Stimulated activated CD8-positive, alpha-beta memory T cell treated with anti-CD3 and anti-CD28 coated beads, Interleukin-4, amount 100 ng/mL, for 1 hour (primary cell): ENCODE measurements at places on chromosomes 6 and 20.

DNA sequence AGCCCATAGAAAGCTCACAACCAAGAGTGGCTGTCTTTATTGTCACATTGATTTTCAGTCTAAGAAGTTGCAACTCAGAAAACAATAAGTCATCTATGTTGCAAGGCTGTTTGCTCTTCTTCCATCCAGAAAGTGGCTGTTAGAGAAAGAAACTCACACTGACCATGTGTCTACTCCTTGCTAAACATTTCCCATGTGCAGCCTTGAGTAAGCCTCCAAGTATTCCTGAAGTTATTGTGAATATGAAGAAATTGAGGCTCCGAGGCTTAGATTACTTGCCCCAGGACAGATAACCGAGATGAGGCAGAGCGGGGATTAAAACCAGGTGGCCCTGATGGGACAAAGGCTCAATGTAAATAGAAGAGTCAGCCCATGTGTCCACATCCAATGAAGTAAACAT lies 105.0 kb downstream of the SPTLC3 start:
- no peak for DNase-seq

DNA sequence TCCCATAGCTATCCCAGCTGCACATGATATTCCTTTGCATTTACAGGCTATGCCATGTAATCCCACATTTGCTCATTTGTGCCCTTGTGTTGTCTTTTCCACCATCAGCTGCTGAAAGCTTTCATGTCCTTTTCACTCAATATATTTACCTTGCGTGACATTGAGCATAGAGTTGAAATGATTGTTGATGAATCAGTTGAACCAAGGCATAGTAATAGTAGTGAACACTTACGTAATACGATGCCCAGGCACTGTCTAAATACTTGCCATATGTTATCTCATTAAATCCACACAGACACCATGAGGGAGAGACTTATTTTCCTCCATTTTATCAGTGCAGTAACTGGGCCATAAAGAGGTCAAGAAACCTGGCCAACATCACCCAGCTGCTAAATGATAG lies 13.1 kb downstream of the RNF8 start:
- no peak for DNase-seq

GRCh38 chr6:148608199-148608951 lies 138.5 kb upstream of the UST start:
- no peak for DNase-seq

DNA sequence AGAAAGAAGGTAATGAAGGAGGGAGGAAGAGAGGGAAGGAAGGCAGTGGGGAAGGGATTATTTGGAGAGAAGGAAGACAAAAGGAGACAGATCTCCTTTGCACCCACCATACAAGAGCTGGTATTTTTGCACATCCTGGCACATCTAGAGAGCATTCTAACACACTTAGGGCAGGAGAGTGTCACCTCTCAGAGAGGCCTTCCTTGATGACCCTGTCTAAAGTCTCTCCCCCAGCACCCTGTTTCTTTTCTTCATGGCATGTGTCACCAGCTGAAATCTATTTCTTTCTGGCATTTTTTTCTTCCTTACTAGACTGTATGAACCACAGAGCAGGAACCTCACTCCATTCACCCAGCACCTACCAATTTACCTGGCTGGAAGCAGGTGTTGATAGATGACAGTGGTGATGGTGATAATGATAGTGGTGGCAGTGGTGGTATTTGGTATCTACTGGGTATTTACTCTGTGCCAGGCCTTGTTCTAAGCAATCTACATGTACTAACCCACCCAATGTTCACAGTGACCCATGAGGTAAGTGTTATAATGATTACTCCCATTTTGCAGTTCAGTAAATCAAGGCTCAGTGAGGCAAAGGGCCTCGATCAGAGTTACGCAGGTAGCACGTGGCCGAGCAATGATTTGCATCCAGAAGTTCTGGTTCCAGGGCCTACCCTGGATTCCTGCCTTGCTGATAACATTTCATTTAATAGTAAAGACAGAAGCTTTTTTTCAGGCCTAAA lies 131.8 kb downstream of the NFATC2 start:
- DNase-seq: no peak

GRCh38 chr20:36585410-36586125 lies 12.2 kb downstream of the TGIF2 start:
- no peak for DNase-seq

GRCh38 chr20:34983089-34983820 lies 27.6 kb downstream of the MYH7B start:
- no peak for DNase-seq

- no peak for DNase-seq
Measured at GRCh38 chr6:156617376-156617775, 159.8 kb upstream of the ARID1B start.

DNA sequence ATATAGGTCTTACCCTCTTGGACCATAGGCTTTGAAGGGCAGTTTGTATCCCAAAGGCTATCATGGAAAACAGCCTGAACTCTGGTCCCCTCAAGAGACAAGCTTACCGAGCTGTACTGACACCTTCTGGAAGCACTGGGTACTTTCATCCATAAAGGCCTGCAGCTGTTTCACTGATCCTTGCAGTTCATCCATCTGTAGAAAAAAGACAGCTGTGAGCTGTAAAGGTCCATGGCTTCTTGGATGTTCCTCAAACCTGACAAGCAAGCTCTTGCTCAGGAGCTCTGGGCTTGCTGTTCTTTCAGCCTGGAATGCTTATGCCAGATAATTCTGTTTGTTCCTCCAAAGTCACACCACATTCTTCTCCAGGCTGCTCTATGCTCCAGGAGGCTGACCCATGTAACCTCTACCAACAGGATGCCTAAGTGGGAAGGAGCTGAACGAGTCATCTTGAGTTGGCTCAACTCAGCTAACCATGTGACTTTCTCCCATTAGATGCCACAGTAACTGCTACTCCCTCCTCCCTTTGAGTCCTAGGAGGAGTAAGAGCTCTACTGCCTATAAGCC lies 8.8 kb upstream of the NDRG3 start:
- DNase-seq: no peak

DNA sequence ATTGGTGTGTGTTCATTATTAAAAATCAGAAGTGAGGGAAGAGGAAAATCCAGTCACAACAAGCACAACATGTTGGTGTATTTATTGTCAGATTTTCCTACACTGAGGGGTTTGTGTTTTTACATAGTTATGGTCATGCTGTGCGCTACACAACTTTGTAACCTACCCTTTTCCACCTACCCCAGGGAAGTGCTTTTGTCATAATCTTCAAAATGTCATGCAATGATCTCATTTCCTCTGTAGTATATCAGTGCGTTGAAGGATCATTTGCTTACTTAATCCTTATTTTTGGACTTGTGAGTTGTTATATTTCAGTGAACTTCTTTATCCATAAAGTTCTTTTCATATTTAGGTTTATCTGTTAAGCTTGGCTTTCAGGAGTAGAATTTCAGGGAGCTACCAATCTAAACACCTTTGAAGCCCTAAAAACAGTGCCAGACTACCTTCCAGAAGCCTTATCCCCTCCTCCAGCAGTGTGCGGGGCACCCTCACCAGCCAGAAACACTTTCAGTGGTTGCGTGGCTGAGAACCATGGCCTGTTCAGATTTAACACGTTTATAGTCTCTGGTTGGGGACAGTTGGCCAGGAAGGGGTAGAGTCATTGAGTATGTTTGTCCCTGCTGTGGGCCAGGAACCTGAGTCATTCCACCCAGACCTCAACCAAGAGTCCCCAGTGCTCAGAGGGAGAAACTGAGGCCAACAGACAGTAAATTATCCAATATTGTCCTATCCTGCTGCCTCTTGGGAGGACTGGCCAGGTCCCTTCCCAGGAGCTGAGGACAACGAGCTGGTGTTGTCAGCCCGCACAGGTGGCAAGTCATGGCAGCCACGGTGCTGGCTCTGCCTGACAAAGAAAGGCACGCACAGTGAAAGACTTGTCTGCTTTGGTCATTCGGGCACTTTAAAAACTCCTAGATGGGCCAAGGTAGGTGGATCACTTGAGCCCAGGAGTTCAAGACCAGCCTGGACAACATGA lies 40.3 kb downstream of the STK35 start:
- DNase-seq: no peak

GRCh38 chr6:138403324-138403800 lies 661 bp upstream of the HEBP2 start:
- DNase-seq: no peak

DNA sequence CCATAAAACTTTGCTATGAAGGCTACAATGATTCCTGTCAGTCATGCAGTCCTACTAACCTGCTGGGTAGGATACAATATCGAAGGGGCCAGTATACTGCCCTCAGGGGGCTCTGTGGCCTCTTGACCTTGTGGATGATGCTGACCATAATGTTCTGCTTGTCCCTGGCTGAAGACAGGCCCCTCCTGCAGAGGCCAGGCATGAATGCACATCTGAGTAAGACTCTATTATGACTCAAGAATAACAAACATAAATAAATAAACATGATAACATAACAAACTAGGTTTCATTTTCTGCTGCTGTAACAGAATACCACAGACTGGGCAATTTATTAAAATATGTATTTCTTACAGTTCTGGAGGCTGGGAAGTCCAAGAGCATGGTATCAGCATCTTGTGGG lies 44.0 kb upstream of the POU5F1 start:
- DNase-seq: no peak

GRCh38 chr6:129575378-129576118 lies 134.4 kb downstream of the ARHGAP18 start:
- no peak for DNase-seq

GRCh38 chr20:37369846-37370245 lies 23.9 kb downstream of the SRC start:
- no peak for DNase-seq

DNA sequence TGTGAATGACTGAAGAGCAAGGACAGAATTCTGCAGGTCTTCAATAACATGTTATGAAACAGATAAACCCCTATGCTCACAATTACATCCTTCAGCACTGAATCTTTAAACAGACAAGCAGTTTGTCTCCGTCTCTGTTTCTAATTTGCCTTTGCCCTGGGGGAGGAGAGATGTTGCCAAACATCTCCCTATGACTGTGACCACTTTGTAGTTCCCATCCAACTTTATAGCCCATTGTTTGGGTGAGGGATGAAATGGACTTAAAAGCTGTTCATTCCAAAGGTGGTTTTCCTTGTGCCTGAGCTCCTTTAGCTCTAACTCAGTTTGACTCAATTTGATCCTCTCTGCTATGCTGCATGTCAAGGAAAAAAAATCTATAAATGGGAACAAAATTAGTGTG lies 19.5 kb upstream of the ADTRP start:
- no peak for DNase-seq

- DNase-seq: no peak
Measured at GRCh38 chr6:1916334-1917070, 306.8 kb downstream of the FOXC1 start.

GRCh38 chr6:75204217-75204958 lies 1.5 kb downstream of the COL12A1 start:
- DNase-seq: no peak

DNA sequence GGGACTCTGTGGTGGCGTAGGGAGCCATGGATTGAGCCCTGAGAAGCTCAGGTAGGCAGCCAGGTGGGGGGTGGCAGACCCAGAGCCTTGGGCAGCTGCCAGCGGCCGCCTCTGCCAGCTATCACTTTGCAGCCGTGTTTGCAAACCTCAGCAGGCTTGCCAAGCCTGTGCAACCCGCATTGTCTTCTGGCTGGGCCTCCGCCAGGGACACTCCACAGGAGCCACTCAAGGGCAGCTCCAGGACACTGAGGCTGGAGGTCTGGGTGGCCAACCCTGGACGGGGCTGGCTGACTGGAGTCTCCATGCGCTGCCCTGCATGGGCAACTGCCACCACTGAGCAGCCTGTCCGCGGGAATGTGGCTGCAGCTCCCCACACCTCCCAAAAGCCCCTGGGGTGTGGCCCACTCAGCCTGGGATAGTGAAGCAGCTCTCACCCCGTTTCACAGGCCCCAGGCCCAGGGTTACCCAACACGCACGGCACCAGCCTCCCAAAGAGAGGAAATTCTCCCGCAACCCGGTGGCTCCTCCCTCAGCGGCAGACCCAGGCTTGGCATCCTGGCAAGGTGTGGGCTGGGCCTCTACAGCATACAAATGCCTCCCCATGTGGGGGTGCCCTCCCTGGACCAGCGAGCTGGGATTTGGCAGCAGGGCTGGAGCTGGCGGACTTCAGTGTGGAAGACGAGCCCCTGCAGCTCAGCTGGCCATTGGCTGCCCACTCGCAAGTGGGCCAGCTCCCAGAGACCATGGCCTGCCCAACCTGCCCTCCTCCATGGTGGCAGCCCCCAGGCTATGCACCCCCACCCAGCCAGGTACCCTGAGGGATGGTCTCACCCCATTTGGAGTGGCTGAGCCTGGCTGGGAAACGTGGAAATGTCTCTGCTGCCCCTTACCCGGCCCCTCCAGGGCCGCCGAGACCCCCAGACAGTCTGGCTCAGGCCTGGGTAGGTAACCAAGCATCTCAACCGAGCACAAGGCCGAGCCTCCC lies 2.9 kb downstream of the CHRNA4 start:
- no peak for DNase-seq

DNA sequence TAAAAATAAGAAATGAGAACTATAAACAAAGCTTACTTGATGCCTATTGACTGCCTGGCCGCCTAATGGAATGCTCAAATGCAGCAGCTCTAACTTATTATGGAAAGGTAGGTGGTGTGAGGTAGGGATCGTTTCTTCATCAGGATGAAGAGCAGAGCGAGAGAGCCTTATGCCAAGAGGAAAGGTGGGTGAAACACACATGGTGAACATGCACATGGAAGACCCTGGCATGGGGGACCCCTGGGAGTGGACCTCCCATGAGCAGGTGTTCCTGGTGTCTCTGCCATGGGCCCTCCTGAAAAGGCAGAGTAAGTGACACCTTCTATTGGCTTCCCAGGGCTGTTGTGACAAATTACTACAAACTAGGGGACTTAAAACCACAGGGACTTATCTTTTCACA lies 130.1 kb downstream of the CDH4 start:
- no peak for DNase-seq

DNA sequence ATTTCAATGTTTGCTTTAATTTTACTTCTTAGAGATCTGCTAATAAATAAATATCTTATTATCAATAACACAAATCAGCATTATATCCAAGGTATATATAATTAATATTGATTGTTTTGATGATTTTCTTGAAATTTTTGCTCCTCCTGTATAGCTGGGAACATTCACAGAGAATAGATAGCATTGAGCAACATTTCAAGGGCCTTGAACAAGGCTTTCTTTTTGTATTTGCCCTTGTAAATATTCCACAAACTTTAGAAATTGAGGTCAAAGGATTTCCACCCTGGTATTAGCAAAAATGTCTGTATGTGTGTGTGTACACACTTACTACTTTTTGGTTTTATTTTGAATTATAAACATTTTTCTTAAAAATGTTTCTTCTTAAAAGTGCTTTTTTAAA lies 205.6 kb downstream of the EYA4 start:
- no peak for DNase-seq

GRCh38 chr6:15985379-15985959 lies 143.4 kb upstream of the MYLIP start:
- DNase-seq: no peak

- no peak for DNase-seq
Measured at GRCh38 chr6:27911956-27912446, at the start of gene OR2B2. Gene OR2B2, minus strand, starts transcription at chr6:27912396. Its CDS starts 77 bp downstream, at chr6:27912319.
